ENCODE measurements at places on chromosomes 6 and 20.

- DNase-seq: no peak
Measured at GRCh38 chr6:144845186-144845585, 560.1 kb downstream of the UTRN start.

- DNase-seq: peak; percentile 45
Measured at GRCh38 chr6:149094934-149095351, 222.6 kb upstream of the TAB2 start.

DNA sequence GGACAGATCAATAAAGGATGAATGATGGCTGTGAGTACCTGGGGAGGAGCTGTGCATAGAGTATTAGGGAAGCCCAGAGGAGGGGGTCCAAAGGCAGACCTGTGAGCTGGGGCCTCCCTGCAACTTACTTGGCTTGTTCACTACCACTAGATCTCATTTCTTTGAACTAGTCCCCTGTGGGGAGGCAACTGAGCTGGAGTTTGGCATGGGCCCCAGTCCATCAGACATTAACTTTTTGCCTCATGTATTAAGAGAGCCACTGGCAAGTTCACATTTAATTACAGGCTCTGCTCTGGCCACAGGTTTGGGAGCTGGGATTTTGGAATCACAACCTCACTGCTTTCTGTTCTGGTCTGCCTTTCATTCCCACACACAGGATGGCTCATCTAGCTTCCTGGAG, 254.1 kb downstream of the PRL start:
- DNase-seq: no peak

GRCh38 chr6:86848986-86849385, 88.3 kb upstream of the HTR1E start:
- DNase-seq: no peak

DNA sequence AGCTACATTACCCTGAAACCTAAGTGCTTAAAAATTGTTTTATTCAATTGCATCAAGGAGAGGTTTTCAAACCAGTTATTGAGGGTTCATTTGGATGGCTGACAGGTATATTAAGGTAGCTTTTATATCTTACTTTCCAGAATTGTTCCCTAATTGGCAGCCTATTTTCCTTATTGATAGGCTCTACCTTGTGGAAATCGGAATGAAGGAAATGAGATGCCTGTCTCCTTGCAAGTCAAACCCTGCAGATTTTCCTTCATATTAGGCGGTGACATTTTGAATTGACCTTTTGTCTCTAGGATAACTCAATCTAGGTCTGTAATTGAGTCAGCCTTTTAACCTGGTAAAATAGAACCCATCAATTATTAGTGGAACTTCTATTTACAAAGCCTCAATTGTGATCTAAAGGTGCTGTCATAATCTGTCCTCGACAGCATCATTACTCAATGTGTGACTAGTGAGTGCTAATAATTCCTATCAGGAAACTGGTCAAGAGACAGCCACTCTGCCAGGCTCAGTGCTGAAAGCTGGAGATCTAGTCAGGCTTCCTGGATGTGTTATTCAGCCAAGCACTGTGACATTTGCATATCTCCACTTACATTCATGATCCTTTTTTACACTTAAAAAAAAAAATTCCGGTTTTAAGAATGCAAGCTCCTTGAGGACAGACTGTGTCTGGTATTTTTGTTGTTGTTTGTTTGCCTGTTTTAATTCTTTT, 20.1 kb downstream of the OPRM1 start:
- DNase-seq: no peak

GRCh38 chr6:52365317-52365716, 3.4 kb downstream of the PAQR8 start:
- no peak for DNase-seq

DNA sequence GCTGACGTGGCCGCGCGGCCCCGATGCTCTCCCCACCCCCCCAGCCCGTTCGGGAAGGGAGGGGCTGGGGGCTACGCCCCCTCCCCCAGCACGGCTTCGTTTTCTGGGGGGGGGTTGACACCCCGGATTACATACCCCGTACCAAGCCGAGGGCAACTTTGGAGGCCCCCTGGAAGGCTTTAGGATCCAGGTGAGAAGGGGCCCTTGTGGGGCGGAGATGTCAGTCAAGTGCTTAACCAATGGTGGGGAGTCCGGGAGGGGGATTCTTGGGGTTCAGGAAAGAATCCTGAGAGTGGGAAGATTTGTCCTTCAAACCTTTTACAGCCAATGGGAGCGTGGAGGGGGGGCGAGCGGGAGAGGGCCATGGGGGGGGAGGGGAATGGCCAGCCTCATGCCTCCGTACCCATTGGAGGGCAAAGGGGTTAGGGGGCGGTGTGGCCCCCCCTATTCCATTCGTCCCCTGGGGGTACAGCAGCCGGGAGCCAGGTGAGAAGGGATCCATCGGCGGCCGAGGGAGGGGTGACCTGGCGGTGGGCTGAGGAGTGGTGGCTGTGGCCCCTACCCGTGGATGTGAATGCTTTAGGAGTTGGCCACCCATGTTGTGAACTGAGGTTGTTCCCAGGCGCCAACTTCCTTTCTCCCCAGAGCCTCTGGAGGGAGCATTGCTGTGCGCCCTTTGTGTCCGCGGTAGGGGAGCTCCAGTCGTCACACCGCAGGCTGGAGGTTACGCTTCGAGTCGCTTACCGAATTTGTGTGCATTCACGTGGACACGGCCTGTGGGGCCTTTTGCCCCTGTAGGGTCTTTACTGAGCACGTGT, 682 bp downstream of the BRD2 start:
- DNase-seq: peak; percentile 84

GRCh38 chr20:2006452-2007361, 12.8 kb upstream of the PDYN start:
- DNase-seq: peak; percentile 49

GRCh38 chr6:159196430-159196975, 27.3 kb downstream of the FNDC1 start:
- no peak for DNase-seq

- DNase-seq: no peak
Measured at GRCh38 chr6:70956191-70956450, 739 bp downstream of the B3GAT2 start.

- no peak for DNase-seq
Measured at GRCh38 chr6:113813142-113813541, 44.0 kb upstream of the MARCKS start.

DNA sequence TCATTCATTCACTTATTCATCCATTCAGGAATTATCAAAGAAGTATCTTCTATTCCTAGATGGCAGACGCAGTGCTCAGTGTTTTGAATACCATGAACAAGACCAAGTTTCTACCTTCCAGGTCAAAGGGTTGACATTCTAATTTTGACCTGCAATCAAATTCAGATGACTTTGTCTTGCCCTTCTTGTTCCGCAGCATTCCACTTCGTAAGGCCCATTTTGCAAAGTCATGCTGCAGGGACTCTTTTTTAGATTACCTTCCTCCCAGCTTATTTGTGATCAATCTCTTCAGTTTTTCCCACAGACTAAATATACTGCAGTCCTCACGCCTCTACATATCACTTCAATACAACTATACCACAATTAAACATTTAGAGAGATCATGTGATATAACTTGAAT, 7.1 kb upstream of the TAAR1 start:
- no peak for DNase-seq

GRCh38 chr6:1335367-1336037, 23.6 kb downstream of the FOXQ1 start:
- no peak for DNase-seq

DNA sequence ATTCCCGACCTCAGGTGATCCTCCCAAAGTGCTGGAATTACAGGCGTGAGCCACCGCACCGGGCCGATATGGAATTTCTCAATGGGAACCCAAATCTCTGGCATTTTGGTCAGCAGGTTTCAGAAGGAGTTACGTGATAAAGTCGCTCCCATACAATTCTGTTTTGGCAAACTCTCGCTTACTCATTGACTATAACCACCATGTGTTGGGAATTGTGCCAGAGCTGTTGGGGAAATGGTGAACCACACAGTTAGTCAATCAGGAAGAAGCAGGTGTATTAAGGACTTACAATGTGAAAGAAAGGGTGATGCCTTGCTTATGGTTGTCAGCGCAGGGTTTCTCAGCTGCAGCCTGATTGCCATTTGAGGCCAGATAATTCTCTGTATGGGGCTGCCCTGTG, 410.5 kb downstream of the QKI start:
- no peak for DNase-seq

- peak; percentile 8 for DNase-seq
Measured at GRCh38 chr6:104325341-104326172, 534.2 kb downstream of the HACE1 start.

DNA sequence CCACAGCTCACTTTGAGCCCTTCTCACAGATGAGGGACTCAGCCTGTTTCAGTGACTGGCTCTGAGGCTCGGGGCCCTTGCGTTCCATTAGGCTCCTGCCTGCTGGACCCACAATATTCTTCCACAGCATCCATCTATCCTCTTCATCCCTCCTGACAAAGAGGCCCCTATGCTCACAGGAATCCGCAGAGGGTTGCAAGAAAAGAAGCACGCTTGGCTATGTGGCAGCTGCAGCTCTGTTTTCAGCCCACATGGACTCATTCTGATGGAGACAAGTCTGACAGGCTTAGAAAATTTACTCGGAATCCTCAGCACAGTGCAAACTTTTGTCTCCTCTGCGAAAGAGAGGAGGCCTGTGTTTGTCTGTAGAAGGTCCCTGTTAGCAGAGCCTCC, 207.5 kb downstream of the SYNDIG1 start:
- DNase-seq: no peak

DNA sequence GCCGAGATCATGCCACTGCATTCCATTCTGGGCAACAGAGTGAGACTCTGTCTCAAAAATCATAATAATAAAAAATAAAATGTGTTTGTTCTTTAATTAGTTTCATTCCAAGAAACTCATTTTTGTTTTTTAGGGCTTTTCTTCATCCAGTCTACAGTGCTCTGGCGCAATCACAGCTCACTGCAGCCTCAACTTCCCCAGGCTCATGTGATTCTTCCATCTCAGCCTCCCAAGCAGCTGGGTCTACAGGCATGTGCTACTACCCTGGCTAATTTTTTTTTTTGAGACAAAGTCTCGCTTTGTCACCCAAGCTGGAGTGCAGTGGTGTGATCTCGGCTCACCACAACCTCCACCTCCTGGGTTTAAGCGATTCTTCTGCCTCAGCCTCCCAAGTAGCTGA, 143.6 kb upstream of the JARID2 start:
- DNase-seq: no peak

- no peak for DNase-seq
Measured at GRCh38 chr6:20719980-20720379, 185.7 kb downstream of the CDKAL1 start.

GRCh38 chr6:156563714-156564113, 213.5 kb upstream of the ARID1B start:
- no peak for DNase-seq

GRCh38 chr6:63391203-63391970, 71.6 kb upstream of the LGSN start:
- no peak for DNase-seq
